ENCODE measurements at places on chromosomes 4 and X.
A peak's percentile ranks its signal among the peaks of the same experiment; 100 is the strongest.

GRCh38 chr4:158681629-158682028 is 9.5 kb downstream of the ETFDH start:
- DNase-seq = no peak

GRCh38 chr4:174708381-174708780 is 120.7 kb downstream of the GLRA3 start:
- no peak for DNase-seq

DNA sequence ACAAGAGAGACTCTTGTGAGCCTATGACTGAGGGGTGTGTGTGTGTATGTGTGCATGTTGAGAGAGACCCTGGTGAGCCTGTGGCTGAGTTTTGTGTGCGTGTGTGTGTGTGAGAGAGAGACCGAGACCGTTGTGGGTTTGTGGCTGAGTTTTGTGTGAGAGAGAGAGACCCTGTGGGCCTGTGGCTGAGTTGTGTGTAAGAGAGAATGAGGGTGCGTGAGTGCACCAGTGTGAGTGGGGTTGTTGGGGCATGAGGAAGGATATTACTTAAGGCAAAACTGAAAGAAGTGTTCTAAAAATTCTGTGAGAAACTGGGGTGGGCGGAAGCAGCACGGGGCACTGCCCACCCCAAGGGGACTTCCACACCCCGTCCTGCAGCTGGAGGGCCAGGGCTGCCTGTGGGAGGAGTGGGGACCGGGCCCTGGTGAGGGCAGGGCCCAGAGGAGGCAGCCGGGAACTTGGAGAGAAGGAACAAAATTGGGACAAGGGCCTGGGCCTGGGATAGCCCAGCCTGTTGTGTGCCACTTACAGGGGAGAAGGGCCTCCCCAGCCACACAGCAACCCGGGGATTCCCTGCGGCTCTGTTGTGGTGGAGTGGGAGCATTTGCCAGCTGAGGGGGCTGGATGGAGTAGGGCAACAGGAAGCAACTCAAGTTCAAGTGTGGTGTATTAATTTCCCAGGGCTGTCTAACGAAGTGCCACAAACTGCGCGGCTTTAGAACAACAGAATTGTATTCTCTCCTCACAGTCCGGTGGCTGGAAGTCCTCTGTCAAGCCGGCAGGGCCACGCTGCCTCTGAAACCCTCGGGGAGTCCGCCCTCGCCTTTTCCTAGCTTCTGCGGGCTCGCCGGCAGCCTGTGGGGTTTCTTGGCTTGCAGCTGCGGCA is 22.1 kb downstream of the TMEM131L start:
- no peak for DNase-seq

GRCh38 chr4:186416451-186417060 is 138.8 kb downstream of the MTNR1A start:
- DNase-seq = no peak

DNA sequence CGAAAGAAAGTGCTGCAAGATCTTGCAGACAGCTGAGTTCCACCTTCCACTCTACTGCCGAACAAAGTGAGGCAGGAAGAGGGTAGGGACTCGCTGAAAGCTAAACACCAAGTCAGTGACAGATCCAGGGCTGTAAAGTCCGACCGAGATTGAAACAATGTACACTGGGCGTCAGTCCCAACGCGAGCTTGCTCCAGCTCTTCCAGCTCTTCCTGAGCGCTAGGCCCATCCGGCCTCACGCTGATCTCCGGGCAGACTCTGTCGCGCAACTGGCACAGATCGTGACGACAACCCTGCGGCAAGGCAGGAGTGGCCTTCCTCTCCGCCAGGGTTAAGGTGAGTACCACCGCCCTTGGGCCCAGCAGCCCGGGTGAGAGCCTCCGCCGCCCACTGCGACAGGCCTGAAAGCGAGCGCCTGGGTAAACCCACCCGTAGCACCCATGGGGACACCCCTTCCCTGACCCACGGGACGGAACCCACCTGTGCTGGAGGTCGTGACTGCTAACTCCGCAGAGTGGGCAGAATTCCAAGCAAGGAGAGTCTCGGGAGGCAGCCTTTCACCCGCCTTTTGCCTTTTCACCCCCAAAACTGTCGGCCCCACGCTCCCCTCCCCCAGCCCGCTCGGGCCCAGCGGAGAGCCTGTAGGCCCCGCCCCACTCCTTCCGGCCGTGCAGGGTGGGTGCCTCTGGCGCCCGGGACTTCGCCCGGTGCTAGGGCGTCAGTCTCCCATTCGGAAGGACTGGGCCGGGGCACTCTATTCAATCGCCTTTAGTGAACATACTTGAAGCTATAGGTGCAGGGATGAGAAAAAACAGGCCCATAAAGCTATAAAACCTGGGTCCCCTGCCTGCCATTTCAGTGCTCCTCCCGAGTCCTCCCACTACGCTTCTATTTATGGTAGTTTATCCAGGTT is at the start of gene TMLHE:
TSS of gene TMLHE (minus strand) at position 641 of the 913 bp plus-strand sequence. CDS start 67,676 bp downstream, outside the sequence.
- peak; percentile 19 for DNase-seq

DNA sequence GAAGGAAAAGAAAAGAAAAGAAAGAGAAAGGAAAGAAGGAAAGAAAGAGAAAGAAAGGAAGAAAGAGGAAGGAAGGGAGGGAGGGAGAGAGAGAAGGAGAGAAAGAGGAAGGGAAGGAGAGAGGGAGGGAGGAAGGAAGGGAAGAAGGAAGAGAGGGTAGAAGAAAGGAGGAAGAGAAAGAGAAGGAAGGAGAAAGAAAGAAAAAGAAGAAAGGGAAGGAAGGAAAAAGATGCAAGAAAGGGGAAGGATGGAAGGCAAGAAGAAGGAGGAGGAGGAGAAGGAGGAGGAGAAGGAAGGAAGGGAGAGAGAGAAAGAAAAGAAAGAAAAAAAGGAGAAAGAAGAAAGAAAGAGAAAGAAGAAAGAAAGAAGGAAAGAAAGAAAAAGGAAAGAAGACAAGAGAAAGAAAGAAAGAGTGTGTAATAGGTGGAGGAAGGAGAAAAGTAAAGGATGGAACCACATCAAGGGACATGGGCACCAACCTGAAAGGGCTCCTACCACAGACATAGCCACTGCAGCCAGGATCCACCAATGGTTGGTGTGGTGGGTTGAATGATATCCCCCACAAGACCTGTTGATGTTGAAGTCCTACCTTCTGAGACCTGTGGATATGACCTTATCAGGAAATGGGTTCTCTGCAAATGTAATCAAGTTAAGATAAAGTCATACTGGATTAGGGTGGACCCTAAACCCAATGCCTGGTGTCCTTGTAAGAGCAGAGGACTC is 80.2 kb downstream of the RELL1 start:
- no peak for DNase-seq

All from stimulated activated CD8-positive, alpha-beta memory T cell treated with anti-CD3 and anti-CD28 coated beads, Interleukin-7, amount 100 ng/mL, for 1 hour (primary cell).